ENCODE measurements at places on chromosomes 2 and 18.

- no peak for DNase-seq
Observed at GRCh38 chr18:66560094-66560493, 43.8 kb downstream of the CDH19 start.

GRCh38 chr2:11319939-11320338 is 24.5 kb downstream of the ROCK2 start:
- DNase-seq, result no peak

DNA sequence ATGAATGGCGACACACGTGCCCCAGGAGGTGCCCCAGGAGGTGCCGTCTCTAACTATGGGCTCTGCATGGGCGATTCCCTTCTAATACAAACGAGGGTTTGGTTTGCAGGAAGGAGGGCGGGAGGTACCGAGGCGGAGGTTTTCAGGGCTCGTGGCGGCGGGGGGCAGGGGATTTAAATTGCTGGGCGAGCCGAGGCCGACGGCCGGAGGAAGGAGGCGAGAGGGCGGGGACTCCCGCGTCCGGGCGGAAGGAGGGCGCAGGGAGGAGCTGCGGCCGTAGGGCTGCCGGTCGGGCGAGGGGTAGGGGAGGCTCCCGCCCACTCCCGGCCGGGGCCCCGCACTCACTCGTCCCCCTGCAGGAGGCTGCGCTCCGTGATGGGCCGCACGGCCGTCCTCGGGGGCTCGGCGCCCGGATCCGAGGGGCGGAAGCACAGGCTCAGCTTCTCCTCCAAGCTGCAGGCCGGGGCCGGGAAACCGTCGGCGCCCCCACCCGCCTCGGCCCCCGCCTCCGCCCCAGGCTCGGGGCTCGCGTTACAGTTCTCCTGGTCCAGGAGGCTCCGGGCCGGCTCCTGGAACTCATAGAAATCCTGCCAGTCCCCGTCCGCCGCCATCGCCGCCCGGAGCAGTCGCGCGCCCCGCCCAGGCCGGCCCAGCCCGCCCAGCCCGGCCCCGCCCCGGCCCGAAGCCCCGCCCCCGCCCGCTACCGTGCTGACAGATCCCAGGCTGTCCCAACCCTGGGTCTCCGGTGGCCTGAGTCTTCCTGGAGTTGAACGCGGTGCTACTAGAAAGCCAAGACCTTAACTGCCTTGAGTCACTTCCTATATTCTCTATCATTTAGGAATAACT is at the start of gene FEZ2:
Gene FEZ2 (minus strand): TSS at position 637 of the 846 bp plus-strand sequence. CDS start 26 bp downstream, at position 611.
- peak; percentile 70 for DNase-seq

DNA sequence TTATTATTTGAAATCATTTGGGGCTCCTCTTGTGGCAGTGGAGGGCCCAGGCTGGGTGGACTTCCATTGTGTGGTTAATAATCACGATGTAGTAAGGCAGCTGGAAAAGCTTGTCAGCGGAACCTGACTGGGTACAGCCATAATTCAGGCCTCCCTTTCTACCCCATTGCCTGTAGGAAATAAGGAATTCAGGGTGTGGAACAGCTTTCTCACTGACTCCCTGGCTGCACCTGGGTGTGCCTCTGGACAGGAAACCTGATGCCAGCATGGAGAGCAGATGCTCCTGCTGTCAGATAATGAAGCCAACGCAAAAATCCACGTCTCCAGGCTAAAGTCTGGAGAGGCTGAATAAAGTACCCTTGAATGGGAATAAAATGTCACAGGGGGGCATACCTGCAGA is 44.2 kb downstream of the LYPD6B start:
- DNase-seq, result no peak

DNA sequence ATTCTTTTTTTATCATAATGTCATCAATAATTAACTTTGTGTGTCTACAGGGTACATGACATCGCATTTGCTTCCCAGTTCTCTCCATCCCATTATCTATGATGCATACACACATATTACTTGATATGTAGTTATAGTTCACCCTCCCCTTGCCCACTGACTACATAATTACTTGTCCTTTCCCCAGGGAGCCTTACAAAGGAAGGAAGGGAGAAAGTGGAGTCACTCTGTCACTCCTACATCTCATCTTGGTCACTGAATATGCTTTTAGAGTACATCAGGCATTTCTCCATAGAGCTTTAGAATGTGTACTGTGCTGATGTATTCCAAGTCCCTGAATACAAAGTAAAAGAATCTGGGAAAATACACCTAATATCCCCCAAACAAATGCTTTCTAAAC is 6.0 kb upstream of the DTNA start:
- DNase-seq, result no peak

DNA sequence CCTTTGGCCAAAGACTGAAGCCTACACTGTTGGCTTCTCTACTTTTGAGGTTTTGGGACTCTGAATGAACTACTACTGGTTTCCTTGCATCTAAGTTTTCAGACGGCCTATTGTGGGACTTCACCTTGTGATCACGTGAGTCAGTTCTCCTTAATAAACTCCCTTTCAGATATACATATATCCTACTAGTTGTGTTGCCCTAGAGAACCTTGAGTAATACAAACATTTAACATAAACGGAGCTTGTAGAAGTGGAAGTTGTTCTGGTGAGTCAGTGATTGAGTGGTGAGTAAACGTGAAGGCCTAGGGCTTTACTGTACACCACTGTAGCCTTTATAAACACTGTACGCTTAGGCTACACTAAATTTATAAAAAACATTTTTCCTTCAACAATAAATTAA is 107.2 kb upstream of the CDH2 start:
- no peak for DNase-seq

GRCh38 chr2:119756837-119757236 is 2.9 kb upstream of the PTPN4 start:
- DNase-seq, result no peak

DNA sequence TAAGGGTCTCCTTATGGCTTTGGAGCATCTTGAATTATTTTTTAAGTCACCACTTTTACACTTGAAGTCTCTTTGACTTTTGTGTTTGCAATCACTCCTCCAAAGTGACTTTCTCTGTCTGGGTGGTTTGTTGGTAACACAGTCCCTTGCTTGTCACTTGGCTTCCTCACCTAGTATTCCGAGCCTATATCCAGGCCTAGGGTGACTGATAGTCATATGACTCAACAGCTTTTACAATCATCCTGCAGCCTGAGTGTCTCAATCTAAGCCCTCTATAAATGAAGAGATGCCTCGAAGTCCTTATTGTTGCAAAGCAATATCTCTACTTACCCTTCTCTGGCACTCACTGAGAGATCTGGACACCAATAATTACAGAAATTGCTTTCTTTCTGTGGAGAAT is 53.9 kb upstream of the SETBP1 start:
- DNase-seq, result no peak

GRCh38 chr2:14273650-14274049 is 358.9 kb upstream of the LRATD1 start:
- no peak for DNase-seq

DNA sequence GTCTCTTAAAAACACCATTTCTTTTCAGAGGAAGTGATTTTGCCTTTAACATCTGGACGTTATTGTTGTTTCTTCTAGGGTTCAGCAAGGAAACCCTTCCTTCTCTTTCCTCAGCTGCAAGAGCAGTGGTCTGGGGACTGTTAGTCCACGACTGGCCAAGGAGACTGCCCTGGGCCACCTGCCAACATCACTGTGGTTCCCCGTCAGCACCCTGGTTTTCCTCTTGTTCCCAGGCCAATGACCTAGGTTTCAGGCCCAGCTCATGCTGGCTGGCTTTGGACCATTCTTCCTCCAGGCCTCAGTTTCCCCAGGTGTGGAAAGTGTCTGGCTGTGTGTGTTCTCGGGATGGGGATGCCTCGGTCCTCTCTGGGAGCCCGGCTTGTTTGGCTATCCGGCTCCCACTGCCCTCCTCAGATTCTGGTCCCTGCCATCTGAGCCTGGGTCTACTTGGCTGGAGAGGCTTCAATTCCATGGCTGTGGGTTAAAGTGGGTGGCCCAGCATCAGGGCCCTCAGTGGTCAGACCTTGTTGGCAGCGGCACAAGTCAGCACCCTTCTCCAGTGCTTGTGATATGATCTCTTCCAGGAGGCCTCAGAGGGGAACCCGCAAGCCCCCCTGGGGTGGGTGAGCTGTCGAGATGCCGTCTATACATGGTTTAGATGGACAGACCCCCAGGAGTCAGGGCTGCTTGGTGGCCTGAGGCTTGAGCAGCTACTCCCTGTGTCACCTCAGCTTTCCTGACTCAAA is 234.3 kb upstream of the HS6ST1 start:
- no peak for DNase-seq

DNA sequence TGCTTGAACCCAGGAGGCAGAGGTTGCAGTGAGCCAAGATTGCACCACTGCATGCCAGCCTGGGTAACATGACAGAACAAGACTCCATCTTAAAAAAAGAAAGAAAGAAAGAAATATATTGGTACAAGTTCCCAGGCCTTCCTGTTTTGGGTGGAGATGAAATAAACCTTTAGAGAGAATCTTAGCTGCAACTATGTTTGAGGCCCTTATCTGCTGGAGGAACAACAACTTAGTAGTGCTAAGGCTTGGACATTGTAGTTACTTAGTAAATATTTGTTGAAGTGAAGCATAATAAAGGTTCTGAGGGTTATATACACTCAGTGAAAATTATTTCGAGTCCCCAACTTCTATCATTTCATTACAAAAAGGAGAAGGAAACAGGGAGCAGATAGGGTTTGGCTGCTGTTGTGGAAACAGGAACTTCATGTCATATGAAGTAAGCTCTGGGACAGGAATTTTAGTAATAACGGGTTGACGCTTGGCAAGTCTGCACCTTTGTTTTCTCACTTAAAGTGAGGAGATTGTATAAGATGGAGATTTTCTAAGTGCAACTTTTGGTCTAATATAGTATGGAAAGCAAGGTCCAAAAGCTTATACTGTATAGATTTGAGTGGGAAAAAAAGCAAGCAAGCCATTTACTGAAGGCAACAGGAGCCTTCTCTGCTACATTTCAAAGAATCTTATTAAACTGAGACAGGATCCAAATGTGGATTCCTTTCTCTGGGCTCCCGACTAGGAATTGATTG is 40.0 kb upstream of the AGPS start:
- DNase-seq, result no peak

- DNase-seq, result no peak
Observed at GRCh38 chr18:2424420-2424819, 146.9 kb downstream of the METTL4 start.
